Cortex of kidney (tissue), 1 donor: ENCODE measurements at places on chromosomes 13 and 19.

GRCh38 chr19:3183721-3184641, 1.7 kb upstream of the NCLN start:
- DNase-seq, result no peak

GRCh38 chr19:53853707-53854106, 14.0 kb upstream of the MYADM start:
- DNase-seq, result no peak

- DNase-seq, result no peak
Measured at GRCh38 chr19:40217027-40217810, 965 bp downstream of the TTC9B start.

GRCh38 chr13:38570706-38571105, 116.2 kb upstream of the FREM2 start:
- no peak for DNase-seq

GRCh38 chr19:16188521-16188920, 3.3 kb downstream of the FAM32A start:
- no peak for DNase-seq

DNA sequence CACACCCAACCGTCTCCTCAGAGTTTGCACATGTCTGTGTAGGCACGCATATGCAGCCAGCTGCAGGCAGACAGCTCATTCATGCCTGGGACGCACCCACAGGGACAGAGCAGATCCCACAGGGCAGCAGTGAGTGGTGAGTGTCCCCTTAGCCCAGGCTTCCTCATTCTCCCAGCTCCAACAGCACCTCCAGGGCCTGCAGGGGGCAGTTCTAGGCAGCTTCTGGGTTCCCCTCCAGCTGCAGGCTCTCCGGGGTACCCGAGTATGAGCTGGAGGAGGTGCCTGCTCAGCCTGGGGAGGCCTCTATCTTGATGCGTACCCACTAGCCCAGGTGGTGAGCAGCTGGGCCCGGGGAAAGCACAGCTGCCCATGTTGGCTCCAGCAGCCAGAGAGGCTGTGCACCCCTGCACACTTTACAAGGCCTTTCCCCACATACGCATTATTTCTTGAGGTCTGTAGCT, 1.3 kb upstream of the SHANK1 start:
- no peak for DNase-seq

GRCh38 chr13:87089391-87089790, 581.8 kb upstream of the SLITRK5 start:
- no peak for DNase-seq

GRCh38 chr13:108070925-108071324, 144.4 kb downstream of the LIG4 start:
- DNase-seq, result no peak

GRCh38 chr13:73369095-73369494, 310.3 kb downstream of the KLF5 start:
- no peak for DNase-seq

GRCh38 chr13:20402881-20403280, 122.8 kb downstream of the CRYL1 start:
- no peak for DNase-seq

DNA sequence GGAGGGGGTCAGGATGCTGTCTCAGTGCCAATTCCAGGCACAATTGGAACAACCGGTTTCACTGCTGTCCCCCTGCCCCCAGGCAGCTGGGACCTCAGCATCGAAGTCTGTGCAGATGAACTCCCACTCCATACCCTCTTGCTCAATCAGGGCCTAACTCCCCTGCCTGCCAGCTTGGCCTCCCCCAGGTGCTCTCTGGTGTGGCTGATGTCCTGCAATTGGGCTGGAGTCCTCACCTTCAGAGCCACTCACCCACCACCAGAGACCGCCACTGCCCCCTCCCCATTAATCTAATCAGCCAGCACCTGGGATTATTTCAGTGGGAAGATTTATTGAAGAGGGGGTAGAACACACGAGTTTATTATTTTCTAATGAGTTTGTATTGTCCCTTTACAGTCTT, 118.8 kb downstream of the MIPEP start:
- no peak for DNase-seq

DNA sequence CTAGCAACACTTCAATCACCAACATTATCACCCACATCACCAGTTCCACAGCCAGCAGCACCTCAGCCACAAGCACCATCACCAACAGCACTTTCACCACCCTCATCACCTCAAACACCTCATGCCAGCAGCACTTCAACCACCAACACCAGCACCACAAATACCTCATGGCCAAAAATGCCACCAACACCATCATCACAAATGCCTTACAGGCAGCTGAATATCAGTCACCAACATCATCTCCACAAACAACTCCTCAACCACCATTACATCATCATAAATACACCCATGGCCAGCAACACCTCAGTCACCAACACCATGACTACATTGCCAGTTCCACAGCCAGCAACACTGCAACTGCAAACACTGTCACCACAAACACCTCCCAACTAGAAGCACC, 10.4 kb downstream of the FCER2 start:
- no peak for DNase-seq

DNA sequence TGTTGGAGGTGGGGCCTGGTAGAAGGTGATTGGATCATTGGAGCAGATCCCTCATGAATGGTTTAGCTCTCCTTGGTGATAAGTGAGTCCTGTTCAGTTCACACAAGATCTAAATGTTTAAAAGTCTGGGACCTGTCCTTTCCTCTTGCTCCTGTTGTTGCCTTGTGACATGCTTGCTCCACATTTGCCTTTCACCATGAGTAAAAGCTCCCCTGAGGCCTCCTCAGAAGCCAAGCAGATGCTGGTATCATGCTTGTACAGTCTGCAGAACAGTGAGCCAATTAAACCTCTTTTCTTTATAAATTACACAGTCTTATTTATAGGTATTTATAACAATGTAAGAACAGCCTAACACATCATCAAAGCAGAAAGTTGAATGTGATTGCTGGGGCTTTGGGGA, 24.2 kb upstream of the RFC3 start:
- no peak for DNase-seq

- no peak for DNase-seq
Measured at GRCh38 chr13:95411428-95412040, 110.3 kb upstream of the ABCC4 start.

- no peak for DNase-seq
Measured at GRCh38 chr19:48500830-48501493, 10.7 kb downstream of the LMTK3 start.

GRCh38 chr13:20489185-20489820, 36.4 kb downstream of the CRYL1 start:
- no peak for DNase-seq

- DNase-seq, result no peak
Measured at GRCh38 chr13:112844411-112844810, 124.6 kb upstream of the MCF2L start.

- DNase-seq, result no peak
Measured at GRCh38 chr13:93199856-93200255, 26.8 kb upstream of the GPC6 start.

GRCh38 chr13:62510906-62511655, 1095.4 kb upstream of the PCDH20 start:
- DNase-seq, result no peak

GRCh38 chr13:101150998-101151397, 265.3 kb downstream of the NALCN start:
- DNase-seq, result no peak

- DNase-seq, result no peak
Measured at GRCh38 chr19:391207-391557, 17.8 kb downstream of the C2CD4C start.

GRCh38 chr13:52383366-52383765, 22.6 kb downstream of the THSD1 start:
- no peak for DNase-seq

DNA sequence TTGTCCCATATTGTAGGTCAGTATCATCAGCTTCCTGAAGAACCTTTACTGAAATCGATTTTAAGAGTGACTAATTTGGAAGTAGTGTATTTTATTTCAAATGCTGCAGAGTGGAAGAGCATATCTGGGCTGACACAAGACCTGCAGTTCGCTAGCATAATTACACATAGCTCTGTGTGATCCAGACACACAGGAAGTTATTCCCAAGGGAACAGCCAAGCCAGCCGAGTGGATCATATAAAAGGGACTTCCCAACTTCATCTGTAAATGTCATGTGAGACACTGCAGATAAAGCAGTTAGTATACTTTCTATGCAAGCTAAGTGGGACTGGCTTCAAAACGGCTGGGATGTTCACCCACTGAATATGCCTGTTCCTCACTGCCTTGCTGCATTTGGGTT, 760.4 kb downstream of the SLITRK1 start:
- no peak for DNase-seq

- DNase-seq, result no peak
Measured at GRCh38 chr13:35129500-35129899, 187.4 kb downstream of the NBEA start.

- no peak for DNase-seq
Measured at GRCh38 chr13:44575741-44576350, at the start of gene TSC22D1. Gene TSC22D1 (minus strand): TSS chr13:44576330. CDS start chr13:44576074, 256 bp downstream.

DNA sequence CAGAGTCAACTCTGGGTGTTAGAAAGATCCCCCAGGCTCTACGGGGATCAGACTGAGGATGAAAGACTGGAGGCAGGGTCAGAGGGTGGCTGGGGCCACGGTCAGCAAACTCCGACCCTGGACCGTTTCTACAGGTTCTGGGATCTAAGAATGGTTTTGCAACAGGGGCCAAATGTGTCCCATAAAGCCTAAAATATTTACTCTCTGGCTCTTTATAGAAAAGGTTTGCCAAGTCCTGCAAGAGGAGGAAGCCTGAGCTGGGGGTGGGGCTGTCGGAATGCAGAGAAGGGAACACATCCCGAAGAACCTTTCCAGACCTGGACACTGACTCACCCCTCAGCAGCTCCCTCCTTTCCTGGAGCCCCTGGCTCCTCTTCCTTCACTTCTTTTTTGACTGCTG, 20.7 kb downstream of the LIG1 start:
- no peak for DNase-seq

DNA sequence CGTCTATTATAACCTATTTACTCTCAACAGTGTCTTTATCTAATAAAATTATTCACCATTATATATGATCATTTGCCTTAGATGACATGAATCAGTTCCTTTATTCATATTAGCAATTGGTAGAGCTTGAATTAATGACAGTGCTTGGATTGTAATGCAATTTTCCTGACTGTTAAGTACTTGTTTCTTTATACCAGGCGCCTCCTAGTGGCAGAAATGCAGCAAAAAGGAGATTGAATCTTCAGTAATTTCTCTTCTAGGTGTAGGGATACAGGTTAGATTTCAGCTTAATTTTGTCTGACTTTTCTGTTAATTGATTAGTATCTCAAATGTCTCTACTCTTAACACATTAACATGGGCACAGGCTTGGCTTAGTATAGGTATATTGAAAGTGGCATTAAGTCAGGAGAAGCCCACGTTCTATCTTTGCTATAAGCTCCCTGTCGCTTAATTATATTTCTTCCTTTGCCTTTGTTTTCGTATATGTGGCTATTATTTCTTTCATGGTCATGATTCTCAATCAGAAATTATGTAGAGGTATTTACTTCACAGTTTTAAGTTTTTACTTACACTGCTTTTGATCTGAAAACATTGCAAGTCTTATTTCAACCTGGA, 9.1 kb upstream of the LHFPL6 start:
- DNase-seq, result no peak
